ENCODE measurements at places on chromosomes 7 and 10.

- DNase-seq, result no peak
These were observed 22.2 kb downstream of the ARHGAP21 start for GRCh38 chr10:24701447-24701846.

DNA sequence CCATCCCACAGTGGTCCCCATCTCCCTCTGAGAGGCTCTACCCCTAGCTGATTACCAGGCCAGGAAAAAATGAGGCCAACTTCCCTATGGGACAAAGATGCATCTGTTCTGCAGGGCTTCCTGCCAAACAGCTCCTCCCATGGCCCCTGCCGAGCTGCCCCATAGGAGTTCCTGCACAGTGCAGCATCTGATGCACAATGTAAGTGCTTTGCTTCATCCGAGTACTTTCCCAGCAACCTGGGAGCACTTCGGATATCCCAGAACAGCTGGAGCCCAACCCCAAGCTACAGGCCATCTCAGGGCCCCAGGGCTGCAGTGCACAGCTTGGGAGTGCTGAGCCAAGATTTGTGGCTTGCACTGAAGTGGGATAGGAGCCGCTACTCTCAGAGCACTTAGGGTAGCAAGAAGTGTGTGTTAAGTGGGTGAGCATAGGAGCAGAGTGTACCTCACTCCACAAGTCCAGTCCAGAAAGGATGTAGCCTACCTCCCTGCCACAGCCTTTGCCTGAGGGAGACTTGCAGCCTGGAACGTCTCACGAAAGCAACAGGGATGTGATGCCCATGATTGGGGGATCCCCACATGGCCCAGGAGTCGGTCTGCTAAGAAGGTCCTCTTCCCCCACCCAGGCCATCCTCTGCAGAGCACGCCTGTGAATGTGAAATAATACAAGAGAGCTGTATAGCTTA is 209.6 kb upstream of the VWC2 start:
- DNase-seq, result no peak

- peak; percentile 86 for DNase-seq
These were observed 32.4 kb downstream of the ACTA2 start for GRCh38 chr10:88920198-88920597.

- DNase-seq, result peak; percentile 35
These were observed 234.3 kb downstream of the ADAM12 start for GRCh38 chr10:126153711-126154628.

DNA sequence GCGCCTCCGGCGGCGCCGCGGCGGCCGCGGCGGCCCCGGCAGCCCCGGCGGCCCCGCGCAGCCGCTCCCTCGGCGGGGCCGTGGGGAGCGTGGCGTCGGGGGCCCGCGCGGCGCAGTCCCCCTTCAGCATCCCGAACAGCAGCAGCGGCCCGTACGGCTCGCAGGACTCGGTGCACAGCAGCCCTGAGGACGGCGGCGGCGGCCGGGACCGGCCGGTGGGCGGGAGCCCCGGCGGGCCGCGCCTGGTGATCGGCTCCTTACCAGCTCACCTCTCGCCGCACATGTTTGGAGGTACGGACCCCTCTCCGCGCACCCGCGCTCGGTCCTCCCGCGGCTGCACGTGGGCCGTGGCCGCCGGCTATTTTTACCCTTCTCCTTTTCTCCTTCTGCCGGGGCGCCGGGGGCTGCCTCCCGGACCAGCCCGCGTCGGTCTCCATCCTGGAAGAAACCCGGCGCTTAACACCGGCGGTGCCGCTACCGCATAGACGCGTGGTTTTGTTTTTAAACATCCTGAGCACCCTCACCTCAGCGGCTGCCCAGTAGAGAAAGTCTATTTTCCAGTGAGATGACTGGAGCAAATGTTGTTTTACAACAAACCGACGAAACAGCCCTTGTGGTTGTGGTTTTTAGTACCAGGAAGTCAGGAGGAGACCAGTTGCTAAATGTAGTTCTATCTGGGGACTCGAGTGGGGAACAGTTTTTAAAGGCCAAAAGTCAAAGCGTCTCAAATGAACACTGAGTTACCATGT is 1.3 kb downstream of the ZNRF2 start:
- DNase-seq, result peak; percentile 70

DNA sequence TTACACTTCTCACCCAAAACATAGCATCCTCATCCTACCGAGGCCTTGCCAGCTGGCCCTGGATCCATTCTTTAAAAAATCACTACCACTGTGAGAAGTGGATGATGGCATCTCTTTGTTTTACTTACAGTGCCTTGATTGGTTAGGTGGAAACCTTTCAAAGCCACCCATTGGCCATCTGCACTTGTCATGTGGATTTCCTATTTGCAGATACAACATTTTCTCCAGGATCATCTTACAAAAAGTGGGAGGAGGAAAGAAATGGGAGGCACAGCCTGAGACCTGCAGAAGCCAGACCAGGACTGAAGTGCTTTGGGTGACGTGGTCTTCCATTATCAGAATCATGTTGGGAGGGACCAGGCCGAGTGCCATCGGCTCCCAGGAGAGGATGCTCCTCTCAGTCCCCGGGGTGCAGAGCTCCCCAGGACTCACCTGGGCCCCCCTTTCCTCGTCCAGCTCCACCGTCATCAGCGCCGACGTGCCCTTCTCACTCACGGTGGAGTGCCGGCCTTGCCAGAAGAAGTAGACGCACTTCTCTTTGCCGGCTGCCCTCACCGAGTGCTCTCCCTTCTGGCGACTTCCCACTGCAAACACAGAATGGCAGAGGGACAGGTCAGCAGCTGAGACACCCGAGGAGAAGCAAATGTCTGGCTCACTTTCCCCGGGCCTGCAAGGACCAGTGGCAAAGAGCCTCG is 161.2 kb downstream of the SVIL start:
- DNase-seq, result no peak

GRCh38 chr10:24552346-24553016 is 171.2 kb downstream of the ARHGAP21 start:
- peak; percentile 14 for DNase-seq

DNA sequence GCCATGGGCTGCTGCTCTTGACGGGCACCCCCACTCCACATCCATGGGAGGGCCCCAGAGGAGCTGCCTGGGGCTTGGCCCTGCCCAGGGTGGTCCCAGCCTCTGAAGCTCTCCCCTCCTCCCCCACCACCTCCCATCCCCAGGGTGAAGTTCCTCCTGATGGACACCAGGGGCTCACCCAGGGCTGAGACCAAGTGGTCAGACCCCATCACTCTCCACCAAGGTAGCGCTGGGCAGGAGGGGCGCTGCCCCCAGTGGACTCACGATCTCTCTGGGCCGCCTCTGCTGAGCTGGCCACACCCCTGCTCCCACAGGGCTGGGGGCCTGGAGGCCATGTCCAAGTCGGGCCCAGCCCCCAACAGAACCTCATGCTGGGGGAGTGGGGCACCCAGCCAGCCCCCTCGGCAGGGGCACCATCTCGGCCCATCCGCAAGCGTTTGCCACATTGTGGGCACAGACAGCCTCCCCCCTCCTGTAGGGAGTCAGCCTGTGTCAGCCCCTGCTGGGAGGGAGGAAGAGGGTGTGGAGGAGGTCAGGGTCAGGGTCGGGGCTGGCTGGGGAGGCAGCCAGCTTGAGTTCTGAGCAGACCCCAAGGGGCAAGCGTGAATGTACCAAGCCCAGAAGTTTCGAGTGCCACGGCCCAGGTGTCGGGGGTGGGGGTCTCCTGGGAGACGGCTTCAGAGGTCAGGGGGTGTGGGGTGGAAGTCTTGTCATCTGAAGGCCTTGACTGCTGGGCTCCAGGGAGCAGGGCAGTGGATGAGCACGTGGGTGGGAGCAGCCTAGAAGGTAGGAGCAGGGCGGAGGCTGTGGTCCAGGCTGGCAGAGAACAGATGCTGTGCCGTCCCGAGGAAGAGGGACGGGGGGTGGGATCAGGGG is 2.8 kb downstream of the UPK3B start:
- peak; percentile 34 for DNase-seq

- no peak for DNase-seq
These were observed 299.3 kb downstream of the GRM8 start for GRCh38 chr7:126953461-126953860.
